ENCODE measurements at places on chromosomes 7 and 10.

- DNase-seq = no peak
Observed at GRCh38 chr7:134616611-134617010, 30.0 kb upstream of the BPGM start.

DNA sequence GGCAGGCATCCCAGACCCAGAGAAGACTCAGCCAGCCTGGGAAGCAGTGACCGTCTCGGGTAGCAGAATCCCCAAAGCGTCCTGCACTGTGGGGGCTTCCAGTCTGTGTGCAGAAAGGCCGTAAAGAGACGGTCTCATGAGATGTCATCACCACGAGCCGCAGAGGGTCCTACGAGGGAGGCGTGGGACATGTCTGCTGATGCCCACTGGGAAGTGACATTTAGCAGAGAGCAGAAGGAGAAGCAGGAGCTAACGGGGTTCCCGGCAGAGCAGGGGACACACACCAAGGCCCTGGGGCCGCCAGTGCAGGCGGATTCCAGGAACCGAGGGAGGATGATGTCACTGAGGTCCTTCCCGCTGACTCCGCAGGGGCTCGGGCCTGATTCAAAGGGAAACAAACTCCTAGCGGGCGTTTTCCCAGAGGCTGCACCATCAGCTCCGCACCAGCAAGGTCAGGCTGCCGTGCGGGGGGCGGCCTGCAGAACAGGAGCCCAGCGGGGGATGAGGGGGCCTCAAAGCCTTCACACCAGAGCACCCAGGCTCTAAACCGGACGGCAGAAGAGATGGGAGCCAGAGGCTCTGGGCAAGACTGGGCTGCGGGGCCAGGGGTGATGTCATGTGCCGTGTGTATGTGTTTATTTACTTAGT, 85.4 kb upstream of the PDGFA start:
- DNase-seq = peak; percentile 50

DNA sequence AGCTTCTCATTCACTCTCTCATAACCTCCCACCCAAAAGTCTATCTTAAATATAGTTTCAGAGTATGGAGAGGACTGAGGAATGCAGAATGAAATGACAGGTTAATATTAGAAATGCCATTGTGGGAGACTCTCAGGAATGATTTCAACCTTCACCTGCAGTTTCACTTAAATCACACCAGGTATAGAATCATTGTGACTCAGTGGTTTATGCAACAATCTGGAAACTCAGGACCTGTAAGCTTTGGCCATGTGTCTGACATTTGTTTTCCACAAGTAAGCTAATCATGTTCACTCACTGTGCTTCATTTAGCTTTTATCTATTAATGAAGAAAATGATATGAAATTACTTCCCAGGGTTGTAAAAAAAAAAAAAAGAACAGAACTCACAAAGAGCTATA, 8.7 kb upstream of the PTPN12 start:
- no peak for DNase-seq

DNA sequence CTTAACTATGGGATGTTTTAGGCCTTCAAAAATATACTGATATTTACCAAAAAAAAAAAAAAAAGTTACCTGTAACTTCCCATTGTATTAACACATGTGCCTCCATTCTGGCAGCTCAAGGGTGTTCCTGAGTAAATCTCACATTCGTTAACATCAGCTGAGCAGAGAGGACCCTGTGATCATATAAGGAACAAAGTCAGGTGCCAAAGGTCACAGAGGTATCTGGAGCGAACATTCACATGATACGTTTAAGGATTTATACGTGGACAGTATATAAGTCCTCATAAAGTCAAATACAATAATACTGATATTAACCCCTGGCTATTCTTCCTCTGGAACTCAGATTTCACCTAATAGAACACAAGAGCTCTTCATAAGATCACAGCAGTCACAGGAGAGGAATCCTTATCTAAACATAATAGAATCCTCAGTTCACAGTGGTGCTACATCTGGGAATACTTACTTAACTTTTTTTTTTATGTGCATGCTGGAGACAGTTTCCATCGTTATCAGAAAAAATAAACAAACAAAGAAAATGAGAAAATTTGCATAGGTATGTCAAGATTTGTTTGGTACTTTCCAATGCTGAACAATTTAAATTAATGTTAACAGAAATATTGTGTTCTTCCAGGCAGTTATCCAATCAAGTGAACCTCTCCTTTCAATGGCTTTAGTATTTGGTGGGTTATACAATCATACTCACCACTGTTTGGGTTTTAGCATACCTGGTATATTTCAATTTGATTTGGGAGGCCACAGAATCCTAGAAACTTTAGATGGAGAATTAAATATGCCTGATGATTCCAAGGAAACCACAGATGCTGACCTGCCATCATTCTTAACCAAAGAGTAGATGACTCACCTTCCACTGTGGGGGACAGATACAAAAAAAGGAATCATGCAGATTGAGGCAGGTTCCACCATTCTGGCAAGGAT, 6.6 kb downstream of the CUBN start:
- no peak for DNase-seq

- DNase-seq = no peak
Observed at GRCh38 chr10:85638797-85639196, 727.8 kb downstream of the GRID1 start.

- DNase-seq = no peak
Observed at GRCh38 chr10:128721963-128722445, 595.8 kb upstream of the MKI67 start.

DNA sequence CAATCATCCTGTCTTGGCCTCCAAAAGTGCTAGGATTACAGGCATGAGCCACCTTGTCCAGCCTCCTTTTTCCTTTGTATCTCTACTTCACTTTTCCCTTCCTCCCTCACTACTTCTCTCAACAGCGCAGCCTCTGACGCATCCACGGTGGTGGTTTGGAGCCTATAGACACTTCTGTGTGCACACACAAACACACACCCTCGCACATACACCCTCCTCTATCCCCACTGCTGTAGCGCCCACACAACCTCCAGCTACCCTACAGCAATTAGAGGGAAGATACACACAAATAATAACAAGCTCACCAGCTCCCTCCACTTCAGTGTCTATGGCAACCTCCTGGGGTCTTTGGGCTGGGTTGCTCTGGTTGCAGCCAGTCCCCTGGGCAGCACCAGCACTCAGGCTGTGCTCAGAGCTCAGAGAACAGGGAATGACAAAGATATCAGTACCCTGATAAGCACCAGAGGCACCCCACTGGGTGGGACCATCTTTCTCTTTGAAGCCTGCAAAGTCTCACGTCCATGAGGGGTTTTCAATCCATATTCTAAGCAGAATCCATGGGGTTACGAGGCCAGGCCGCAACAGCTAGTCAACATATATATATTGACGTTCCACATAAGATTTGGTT, 3.3 kb upstream of the CAMK2G start:
- DNase-seq = no peak

- peak; percentile 82 for DNase-seq
Observed at GRCh38 chr10:61882621-61883370, 18.7 kb upstream of the ARID5B start.

- no peak for DNase-seq
Observed at GRCh38 chr7:94969434-94970084, 62.2 kb downstream of the PPP1R9A start.

DNA sequence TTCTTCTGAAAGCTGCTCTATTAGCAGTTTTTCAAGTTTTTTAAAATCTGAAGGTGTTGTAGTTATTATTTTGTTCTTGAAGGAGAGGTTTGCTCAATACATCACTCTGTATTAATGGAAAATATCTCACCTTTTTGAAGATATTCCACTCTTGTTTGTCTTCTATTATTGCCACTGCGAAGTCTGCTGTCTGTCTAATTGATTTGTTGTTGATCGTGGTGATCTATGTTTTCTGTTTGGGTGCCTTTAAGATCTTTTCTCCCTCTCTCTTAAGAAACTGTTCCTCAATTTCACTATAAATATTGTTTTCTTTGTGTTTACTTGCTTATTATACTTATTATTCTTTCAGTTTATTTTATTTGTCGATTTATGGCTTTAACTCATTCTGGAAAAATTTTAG, 64.9 kb upstream of the FZD8 start:
- no peak for DNase-seq

- no peak for DNase-seq
Observed at GRCh38 chr7:128268233-128268632, 27.2 kb downstream of the LEP start.

DNA sequence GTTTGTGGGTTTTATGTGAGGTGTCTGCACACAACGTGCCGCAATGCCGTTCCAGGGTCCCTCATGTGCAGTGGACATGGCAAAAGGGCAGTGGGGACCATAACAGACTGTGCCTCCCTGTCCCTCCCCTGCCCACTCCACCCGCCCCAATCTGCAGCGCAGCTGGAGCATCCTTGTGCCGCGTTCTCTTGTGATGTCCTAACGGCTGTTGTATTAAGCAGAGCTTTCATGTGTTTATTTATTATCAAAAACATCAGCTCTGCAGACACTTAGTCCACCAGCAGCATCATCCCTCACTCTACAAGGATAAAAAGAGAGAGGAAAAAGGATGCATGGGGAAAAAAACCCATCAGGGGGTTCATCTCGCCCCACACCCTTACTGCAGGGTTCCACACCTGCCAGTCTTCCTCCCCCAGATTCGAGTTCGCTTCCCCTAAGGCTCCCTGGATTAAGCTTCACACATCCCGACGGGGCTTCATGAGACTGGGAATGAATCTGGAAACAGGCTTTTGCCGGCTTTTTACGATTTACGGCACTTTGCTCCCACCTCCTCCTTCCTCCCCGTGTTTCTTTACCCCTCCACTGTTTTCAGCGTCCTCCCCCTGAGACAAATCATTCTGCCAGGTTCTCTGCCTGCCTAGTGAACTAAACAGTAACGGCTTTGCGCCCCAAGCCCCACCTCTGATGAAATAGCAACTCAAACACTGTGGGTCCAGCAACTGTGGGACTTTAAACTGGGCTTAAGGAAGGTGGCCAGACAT, 301.4 kb downstream of the CAMK1D start:
- no peak for DNase-seq

DNA sequence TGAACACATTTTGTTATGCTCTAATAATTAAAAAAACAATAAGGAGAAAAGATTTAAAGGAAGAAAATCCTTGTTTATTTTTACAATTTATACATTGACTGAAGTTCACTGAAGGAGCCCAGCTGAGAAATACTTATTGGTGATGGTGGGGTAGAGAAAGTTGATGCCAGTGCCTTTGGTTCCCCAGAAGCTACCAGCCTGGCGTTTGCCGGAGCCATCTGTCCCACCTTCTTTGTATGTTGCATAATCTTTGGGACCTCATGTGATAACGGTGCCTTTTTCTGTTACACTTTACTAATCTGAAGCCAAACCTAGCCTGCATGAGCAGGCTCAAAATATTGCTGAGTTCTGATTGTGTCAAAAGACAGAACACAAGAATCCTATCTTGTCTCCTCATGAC, 22.7 kb downstream of the ZNF365 start:
- DNase-seq = no peak

DNA sequence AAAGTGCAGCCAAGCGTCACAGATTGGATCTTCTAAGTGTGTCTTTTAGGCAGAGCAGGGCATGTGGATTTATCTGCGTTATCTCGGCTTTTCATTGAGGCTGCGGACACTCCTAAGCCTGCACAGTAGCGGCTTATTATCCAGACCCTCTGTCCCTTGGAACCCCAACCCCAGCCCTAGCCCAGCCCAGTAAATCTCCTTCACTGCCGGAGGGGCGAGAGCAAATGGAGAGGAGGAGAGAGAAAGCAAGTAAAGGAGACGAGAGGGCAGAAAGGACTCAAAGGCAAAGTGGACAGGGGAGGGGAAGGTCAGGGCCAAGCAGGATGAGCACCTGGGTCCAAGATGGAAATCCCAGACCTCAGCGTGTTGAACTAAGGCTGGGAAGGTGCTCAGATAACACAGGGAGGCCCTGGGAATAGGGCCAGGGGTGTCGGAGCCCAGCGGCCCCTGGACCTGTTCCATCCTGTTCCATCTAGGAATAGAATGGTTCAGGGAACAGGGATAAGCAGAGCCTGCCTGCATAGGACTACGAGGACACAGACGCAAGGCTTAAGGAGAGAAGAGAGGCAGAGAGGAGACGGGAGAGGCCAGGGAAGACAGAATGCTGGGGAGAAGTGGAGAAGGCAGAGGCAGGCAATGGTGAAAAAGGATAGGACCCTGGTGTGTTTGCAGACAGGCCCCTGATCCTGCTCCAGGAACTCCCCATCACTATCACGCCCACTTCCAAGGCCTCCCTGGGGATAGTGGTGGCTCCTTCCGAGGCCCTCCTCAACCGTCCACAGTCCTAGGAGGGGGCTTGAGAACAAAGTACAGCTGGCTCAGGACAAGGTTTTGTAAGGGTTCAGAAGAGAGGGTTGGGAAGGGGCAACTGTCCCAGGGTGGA, 99.6 kb downstream of the CHST15 start:
- no peak for DNase-seq

GRCh38 chr10:43044448-43044921, 32.4 kb upstream of the RET start:
- no peak for DNase-seq

- no peak for DNase-seq
Observed at GRCh38 chr7:38311329-38311937, 38.0 kb upstream of the TARP start.

DNA sequence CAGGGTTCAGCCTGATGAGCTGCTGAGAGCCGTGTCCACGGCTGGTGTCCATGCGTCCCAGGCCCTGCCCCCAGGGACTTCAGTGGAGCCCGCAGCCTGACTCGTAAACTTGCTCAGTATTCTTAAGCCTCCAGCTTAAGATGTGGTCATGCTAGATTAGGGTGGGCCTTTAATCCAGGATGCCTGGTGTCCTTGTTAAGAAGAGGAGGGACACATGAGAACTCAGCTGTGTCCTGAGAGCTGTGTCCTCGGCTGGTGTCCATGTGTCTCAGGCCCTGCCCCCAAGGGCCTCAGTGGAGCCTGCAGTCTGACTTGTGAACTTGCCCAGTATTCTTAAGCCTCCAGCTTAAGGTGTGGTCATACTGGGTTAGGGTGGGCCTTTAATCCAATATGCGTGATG, 23.0 kb downstream of the DOCK1 start:
- DNase-seq = no peak

- DNase-seq = no peak
Observed at GRCh38 chr10:62069452-62070178, 168.1 kb downstream of the ARID5B start.
